ENCODE measurements at places on chromosomes 6 and 20.

GRCh38 chr20:44773070-44773829 is 27.6 kb downstream of the KCNK15 start:
- no peak for DNase-seq

GRCh38 chr20:1326031-1326930 is 2.7 kb downstream of the SDCBP2 start:
- no peak for DNase-seq

GRCh38 chr20:63658749-63659187 is 656 bp downstream of the RTEL1 start:
- DNase-seq: no peak

DNA sequence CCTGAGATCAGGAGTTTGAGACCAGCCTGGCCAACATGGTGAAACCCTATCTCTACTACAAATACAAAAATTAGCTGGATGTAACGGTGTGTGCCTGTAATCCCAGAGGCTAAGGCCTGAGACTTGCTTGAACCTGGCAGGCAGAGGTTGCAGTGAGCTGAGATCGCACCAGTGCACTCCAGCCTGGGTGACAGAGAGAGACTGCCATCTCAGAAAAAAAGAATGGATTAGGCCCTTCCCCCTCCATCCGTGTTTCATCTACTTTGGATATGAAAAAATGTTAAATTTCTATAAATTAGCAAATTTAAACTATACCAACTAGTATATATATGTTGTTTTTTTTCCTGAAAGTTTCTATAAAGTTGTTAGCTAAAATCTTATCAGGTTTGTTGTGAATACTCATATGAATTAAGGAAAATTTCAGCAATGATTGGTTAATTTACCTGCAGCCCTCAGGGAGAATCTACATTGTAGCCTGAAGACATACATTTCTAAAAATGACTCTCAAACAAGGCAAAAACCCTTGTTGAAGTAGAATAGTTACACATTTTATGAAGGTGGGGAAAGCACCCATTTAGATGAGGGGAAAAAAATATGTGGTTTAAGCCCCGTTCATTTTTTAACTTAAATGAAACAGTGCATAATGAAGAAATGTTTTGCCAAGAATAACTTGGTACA is 120.9 kb downstream of the TIAM2 start:
- DNase-seq: no peak

GRCh38 chr6:165091121-165091785 is 218.2 kb downstream of the C6orf118 start:
- DNase-seq: no peak

GRCh38 chr6:97177905-97178304 is 105.1 kb downstream of the MMS22L start:
- no peak for DNase-seq

DNA sequence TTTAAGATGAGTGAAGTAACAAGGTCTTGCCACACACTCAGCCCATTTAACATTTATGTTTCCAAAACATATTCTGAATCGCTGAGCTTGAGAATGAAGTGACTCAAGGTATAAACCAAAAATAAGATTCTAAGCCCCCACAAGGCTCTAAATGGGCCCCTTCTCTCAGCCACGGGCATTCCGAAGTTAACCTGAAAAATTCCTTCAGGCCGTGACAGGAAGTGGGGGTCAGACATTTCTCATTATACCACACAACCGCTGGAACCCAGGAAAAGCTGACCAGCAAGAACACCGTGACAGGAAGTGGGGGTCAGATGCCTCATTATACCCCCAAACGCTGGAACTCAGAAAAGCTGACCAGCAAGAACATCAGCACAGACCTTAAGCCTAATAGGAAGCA is 247.9 kb downstream of the ERMARD start:
- no peak for DNase-seq

- DNase-seq: no peak
Measured at GRCh38 chr6:103085801-103086200, 1692.3 kb downstream of the GRIK2 start.

DNA sequence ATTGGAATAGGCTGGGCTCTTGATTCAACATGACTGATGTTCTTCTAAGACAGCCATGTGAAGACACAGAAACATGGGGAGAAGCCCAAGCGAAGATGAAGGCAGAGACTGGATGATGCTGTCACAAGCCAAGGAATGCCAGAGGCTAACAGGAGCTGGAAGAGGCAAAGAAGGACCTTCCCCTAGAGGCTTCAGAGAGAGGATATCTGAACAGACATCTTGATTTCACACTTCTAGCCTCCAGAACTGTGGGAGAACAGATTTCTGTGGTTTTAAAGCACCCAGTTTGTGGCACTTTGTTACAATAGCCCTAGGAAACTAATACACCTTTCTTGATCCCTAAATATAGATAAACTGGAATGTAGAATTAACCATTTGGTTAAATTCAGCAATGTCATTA is 127.0 kb downstream of the EDN1 start:
- no peak for DNase-seq
